ENCODE measurements at places on chromosomes 4 and X.

GRCh38 chr4:42806303-42806835 lies 86.1 kb upstream of the GRXCR1 start:
- no peak for DNase-seq

DNA sequence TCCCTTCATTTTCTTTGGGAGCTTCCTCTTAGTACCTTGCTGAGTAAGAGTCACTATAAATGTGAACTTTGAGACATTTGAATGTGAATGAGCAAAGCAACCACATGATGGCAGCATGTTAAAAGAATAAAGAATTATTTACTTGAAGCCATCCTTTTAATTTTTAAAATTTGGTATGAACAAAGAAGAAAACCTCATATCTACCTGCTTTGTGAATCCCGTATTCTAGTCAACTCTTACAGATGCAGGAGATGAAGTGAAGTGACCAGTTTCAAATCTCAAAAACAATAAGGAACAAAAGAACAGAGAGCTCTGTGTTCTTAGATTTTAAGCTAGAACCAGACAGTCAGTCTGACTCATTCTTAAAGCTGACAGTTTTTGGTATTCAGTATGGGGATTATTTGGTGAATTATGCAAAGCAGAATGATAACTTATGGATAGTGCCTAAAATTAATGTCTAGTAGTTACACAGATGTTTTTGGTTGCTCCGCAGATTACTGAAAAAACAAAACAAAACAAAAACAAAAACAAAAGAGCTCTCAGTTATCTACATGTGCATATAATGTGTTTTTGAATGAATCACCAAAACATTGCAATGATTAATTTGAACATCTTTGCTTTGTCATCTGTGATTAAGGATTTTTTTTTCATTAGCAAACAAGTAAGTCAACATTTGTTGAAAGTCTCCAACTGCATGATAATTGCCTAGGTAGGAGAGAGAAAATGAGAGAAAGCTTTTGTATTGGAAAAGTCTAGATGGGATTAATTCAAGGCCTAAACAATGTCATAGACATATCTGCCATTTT lies 48.2 kb upstream of the H2AZ1 start:
- no peak for DNase-seq

GRCh38 chrX:2829469-2830246 lies 928 bp downstream of the GYG2 start:
- DNase-seq = no peak

DNA sequence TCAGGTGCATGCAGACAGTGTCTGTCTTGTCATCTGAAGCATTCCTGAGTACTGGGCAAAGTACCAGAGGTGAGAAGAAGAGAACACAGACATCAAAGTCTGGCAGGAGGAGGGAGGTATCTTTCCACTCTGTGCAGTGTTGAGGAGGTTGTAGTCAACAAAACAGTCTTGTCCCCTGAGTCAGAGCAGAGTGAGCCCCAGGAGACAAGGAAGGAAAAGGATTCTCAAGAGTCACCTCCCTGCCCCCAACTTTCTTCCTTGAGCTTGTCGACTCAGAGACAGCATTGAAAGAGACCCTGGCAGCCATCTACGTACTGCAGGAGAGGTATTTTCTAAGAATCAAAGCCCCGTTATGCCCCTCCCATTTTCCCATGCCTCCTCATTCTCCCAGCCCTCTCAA lies 4.4 kb upstream of the SRPX start:
- DNase-seq = no peak

DNA sequence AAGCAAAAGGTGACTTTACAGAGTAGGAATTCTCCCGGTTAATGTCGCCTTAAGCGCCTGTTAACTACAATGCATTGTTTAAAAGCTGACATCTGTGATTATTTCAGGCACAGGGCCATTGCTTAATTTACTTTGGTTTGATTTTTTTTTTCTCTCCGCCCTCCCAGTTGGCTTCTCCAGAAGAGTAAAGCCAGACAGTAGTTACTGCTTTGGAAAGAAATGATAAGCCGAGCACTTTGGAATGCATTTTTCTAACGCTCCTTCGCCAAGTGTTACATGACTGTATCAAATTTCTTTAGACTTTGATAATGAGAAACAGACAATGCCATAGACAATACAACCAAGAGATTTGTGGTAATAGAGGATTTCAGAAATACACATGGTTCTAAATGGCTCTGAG lies 383.0 kb upstream of the TENM3 start:
- DNase-seq = no peak

- DNase-seq = no peak
Measured at GRCh38 chr4:6541789-6542188, 33.2 kb upstream of the MAN2B2 start.

DNA sequence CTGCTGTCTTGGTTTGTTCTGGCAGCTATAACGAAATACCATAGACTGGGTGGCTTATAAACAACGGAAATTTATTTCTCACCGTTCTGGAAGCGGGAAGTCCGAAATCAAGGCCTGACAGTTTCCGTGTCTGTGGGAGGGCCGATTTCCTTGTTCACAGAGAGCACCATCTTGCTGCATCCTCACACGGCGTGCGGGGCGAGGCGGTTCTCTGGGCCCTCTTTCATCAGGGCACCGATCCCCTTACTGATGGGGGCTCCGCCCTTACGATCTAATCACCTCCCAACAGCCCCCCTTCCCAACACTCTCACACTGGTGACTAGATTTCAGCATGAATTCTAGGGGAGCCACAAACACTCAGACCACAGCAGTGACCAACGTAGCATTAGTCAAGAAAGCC lies 578.3 kb upstream of the FAT1 start:
- DNase-seq = no peak

GRCh38 chr4:148443512-148444295 lies 1.5 kb upstream of the NR3C2 start:
- DNase-seq = no peak

DNA sequence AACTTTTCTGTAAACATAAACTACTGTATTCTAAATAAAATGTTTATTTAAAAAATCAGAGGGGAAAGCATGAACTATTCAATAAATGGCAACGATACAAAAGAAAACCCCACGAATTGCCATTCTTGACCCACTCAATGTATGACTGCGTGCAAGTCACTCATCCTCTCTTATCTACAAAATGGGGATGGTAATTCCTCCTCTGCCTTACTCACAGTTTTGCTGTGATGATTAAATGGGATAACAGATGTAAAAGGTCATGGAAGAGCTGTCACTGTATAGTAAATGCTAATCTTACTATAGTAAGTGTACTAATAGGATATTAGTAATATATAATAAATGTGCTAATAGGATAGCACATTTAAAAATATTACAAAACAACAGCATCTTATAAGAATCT lies 173.4 kb downstream of the SCFD2 start:
- no peak for DNase-seq

- no peak for DNase-seq
Measured at GRCh38 chr4:173498023-173498422, 32.0 kb downstream of the HAND2 start.

DNA sequence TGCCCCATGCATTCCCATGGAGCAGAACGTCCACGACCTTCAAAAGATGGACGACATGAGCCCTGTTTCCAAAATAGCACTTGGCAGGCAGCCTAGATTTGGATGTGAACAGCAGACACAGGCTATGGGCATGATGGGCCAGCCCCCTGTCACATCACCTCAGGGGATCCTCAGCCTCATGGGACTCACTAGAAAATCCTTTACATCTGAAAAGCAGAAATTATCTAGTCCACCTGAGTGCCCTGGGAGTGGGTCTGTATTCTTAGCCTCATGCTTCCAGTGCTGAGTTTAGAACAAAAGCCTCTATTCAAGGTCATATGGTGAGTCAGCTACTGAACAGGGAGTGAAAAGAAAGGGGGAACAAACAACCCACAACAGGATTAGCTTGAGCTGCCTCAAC lies 35.8 kb downstream of the GRIA3 start:
- no peak for DNase-seq

DNA sequence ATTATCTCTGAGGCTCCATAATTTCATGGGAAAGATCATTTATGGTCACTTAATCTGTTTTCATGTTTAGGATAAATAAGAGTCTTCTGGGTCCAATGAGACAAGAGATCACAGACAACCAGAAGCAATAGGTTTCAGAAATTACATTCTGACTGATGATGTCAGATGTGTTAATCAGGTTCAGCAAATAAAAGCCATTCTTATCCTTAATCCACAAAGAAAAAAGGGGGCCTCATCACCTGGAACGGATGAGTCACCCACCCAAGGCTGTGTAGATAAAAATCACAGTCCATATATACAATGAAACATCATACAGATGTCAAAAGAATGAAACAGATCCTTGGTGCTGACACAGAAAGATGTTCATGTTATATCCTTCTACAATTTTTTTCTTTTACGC lies 36.6 kb downstream of the SYTL4 start:
- no peak for DNase-seq

DNA sequence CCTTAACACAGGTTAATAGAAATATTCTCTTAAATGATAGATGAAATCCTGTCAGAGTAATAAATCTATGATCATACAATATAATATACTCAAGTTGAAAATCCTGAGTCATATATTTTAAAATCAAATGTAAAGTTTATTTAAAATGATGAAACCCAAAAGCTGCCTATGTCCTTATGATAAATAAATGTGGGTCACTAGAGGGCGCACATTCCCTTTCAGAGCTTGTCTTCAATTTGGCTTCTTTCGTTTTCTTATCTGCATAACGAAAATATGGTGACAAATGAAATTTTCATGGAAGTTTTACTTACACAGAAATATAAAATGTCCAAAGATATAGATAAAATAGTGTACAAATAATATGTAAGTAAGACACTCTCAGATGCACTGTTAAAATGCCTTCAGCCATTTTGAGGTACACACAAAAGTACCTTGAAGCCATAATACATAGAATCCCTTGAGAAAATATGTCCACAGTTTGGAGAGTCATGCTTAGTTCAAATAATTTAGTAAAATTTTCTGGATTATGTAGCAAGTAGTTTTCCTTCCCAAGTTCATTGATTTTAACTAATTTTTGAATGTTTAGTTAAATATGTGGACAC lies 680.4 kb downstream of the DMD start:
- peak; percentile 1 for DNase-seq

DNA sequence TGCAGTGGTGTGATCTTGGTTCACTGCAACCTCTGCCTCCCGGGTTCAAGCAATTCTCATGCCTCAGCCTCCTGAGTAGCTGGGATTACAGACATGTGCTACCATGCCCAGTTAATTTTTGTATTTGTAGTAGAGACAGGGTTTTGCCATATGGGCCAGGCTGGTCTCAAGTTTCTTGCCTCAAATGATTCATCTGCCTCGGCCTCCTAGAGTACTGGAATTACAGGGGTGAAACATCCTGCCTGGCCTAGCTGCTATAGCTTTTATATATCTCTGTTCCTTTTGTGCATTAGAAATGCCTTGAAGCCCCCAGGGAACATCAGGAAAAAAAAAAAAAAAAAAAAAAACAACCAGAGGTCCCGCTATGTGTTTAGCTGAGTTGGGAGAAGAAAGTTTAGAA lies 34.8 kb downstream of the UBE2K start:
- DNase-seq = no peak

GRCh38 chr4:176800891-176801534 lies 8.3 kb upstream of the VEGFC start:
- DNase-seq = no peak
